Stimulated activated CD8-positive, alpha-beta memory T cell treated with anti-CD3 and anti-CD28 coated beads, Interleukin-7, amount 100 ng/mL, for 1 hour (primary cell): ENCODE measurements at places on chromosomes 7 and 10.

DNA sequence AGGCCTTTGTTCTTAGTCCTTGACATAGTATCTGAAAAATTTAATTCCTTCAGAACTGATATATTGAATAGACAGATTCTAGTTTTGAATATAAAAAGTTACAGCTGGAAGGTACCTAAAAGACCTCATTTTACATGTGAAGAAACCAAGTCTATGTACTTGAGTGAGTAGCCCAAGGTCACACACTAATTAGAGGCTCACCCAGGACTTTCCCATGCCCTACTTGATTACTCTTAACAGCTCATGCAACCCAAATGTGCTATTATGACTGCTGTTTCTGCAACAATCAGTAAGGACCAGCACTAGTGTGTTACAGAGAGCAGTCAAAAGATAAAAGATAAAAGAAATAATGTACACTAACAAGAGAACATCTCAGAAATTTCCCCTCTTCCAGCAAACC lies 40.7 kb upstream of the BET1 start:
- no peak for DNase-seq

DNA sequence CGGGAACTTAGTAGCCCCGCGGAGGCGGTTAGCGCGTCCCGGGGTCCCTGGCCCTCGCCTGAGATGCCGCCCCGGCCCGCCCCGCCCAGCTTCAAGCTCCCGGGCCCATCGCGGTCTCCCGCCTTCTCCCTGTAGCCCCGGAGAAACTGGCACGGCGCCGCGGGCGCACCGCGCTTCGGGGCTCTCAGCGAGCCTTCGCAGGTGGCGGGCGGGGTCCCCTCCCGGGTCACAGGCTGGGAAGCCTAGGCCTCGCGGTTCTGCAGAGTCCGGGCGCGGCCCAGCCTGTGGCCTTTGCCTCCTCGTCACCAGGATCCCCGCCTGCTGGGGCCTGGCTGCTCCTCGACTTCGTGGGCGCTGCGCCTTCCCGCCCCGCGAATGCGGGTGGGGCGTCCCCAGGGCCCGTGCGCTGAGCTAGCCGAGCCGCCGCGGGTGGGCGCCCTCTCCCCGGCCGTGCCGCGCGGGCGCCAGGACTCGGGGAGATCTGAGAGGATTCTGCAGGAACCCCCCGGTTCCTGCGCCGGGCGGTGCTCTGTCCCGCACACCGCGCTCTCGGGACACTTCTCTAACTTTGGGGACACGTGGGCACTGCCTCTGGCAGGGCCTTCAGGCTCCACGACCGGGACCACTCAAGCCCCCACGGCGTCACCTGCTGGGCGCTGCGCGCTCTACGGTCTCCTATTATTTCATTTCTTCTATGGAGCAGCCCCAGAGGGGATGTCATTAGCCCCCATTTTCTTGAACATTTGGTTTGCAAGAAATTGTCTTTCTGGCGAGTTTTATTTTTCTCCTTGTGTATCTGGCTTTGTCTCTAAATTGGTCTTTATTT lies 682 bp upstream of the RGS10 start:
- DNase-seq: peak; percentile 32

GRCh38 chr7:53984776-53985175 lies 557.4 kb upstream of the VSTM2A start:
- DNase-seq: no peak

GRCh38 chr7:130210181-130210935 lies 2.7 kb downstream of the SSMEM1 start:
- DNase-seq: no peak

DNA sequence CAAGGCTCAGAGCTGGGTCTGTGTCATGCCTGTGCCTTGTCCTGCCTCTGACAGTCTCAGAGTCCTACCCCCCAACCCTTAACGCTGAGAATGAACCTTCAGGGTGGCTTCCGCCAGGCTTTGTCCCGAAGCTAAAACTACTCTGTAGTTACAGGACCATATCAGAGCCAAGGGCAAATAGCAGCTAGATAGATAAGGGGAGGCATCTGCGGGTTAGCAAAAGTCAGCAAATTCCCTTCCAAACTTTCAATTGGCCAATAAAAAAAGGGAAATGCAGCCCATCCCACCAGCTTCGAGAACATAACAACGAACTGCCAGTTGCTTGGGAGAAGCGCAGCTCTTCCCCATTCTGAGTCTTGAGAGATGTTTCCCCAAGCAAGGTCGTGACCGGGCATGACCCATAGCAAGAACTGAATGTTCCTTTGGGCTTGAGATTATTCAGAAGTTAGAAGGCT lies 17.7 kb downstream of the CCL24 start:
- DNase-seq: no peak

- no peak for DNase-seq
Measured at GRCh38 chr10:121084016-121084674, 233.0 kb downstream of the WDR11 start.

- no peak for DNase-seq
Measured at GRCh38 chr7:69597278-69598076, 798 bp upstream of the AUTS2 start.

- DNase-seq: no peak
Measured at GRCh38 chr10:132434405-132435005, 37.5 kb downstream of the PWWP2B start.
